Retina (tissue), 1 donor: ENCODE measurements at places on chromosomes 7 and 10.

DNA sequence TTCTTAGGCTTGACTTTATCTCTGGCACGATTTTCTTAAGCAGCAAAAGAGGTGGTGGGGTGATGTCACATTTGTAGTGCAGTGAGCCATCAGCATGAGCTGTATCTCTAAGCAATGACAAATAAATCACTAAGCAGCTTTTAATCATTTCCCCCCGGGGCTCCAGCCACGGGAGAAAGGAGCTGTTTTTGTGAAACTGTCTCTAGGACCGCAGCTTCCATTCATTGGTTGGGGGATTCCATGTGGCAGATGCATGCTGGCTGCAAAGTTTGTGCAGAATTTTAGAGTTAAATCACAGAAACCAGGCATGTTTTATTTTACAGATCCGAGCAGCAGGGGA, 464 bp downstream of the KIAA1217 start:
- DNase-seq = no peak

GRCh38 chr7:256981-257646, 32.9 kb upstream of the FOXL3 start:
- DNase-seq = no peak

- DNase-seq = no peak
Measured at GRCh38 chr10:3825244-3825643, 40.2 kb upstream of the KLF6 start.

GRCh38 chr10:69831231-69831855, 29.6 kb downstream of the COL13A1 start:
- no peak for DNase-seq

GRCh38 chr7:99789441-99790070, 5.6 kb upstream of the CYP3A4 start:
- DNase-seq = no peak

- no peak for DNase-seq
Measured at GRCh38 chr7:73351447-73352167, 23.6 kb downstream of the FKBP6 start.

GRCh38 chr7:921071-921461, 33.4 kb downstream of the ADAP1 start:
- DNase-seq = no peak

DNA sequence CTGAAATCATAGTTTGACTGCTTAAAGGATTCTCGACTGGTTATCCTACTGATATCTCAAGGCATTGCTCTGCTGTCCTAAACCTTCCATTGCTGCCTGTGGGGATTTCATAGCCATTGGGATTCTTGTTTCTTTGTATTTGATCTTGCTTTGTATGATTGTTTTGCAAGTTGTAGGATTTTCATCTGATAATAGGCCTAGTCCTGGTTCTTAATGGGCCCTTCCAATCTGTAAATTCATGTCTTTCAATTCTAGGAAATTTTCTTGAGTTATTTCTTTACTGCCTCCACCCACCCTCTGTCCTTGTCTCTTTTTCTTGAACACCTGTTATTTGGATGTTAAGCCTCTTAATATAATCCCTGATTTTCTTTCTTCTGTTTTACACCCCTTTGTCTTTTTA, 72.2 kb downstream of the LANCL2 start:
- DNase-seq = no peak

GRCh38 chr10:6423413-6424170, 156.5 kb downstream of the PRKCQ start:
- DNase-seq = no peak

DNA sequence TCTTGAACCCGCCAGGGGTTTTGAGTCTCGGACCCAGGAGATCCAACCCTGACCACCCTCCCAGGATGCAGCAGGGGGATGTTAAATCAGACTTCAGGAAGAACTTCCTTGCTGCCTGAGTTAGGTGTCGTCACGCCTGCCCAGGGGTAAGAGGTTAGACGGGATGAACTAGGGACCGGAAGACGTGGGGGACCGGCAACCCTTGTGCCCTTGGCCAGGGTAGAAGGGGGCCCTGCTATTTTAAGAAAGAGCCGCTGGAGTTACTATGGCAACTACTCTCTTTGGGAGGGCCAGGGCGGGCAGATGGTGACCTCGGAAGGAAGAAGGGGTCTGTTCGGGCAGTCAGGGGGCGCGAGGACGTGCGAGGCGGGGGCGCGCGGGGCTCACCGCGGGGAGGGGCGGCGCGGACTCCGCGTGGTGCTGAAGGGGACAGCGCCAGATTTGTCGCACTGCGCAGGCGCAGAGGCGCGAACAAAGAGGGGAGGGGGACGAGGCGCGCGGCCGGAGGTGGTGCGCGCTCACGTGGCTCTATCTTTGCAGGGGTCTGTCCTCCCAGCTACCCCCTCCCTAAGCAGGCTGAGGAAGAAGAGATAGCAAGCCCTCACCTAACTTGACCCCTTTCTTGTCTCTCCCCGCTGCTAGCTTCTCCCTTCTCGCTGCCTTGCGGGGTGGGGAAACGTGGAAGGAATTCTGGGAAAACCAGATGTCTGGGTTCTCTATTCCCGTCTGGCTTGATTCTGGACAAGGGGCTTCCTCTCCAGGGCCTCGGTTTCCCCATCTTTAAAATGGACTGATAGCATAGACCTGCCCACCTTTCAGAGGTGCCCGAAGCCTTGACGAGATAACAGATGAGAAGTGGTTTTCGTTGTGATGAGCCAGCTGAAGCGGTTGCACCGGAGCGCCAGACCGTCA, 940 bp upstream of the PSD start:
- DNase-seq = peak; percentile 91

- no peak for DNase-seq
Measured at GRCh38 chr10:19451356-19451755, 364.9 kb upstream of the PLXDC2 start.

DNA sequence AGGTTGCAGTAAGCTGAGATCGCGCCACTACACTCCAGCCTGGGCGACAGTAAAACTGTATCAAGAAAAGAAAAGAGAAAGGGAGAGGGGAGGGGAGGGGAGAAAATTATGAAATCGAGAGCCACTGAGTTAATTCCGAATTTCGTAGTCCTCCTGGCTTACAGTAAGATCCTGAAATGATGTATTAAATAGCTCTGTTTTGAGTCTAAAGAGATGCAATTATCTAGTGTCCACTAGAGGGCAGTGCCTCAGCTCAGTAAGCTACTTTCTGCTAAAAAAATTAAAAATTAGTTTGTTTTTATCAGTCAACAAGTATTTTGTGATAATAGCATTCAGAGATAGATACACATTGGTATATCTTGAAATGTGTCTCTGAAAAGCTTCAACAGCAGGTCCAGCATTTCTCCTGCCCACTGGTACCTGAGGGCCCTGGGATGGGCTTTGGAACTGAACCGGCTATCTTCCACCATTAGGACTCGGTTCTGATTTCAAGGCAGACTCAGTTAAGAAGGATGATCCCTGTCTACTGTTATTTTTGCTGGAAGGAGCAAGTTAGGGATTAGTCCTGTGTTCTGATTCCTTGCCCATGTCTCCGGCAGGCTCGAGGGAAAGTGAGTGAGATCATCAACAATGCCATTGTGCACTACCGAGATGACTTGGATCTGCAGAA, 19.5 kb downstream of the TSPAN33 start:
- peak; percentile 52 for DNase-seq

- no peak for DNase-seq
Measured at GRCh38 chr10:12504628-12505027, 155.3 kb downstream of the CAMK1D start.

- no peak for DNase-seq
Measured at GRCh38 chr10:37821237-37821636, 36.2 kb downstream of the ZNF248 start.

DNA sequence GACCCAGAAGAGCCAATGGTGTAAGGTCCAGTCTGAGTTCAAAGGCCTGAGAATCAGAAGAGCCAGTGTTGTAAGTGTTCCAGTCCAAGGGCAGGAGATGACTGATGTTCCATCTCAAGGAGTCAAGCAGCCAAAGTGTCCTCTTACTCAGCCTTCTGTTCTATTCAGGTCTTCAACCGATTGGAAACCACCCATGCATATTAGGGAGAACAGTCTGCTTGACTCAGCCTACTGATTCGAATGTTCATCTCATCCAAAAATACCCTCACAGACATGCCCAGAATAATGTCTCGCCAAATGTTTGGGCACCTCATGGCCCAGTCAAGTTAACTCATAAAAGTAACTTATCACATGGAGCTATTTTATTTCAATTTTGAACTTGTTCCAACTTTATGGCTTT, 2.9 kb upstream of the WDFY4 start:
- DNase-seq = no peak

GRCh38 chr7:134823400-134823799, 44.0 kb downstream of the CALD1 start:
- no peak for DNase-seq

- DNase-seq = no peak
Measured at GRCh38 chr7:157977306-157977705, 610.3 kb downstream of the PTPRN2 start.

DNA sequence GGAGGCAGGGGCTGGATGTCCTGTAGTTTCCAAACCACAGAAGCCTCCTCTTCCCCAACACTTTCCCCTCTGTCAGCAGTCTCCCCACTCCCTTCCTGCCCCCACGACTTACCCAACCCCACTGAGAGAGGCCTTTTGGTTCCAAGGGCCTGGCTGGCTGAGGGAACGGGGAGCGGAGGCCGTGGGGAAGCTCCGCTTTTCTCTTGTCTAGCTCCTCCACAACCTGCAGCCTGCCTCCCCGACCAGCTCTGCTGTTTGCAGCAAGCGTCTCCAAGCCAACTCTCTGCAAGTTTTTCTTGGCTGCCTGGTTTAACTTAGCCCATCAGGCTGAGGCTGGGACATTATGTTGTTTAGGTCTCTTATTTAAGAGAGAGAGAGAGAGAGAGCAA, 126.8 kb downstream of the NEURL1 start:
- DNase-seq = no peak

DNA sequence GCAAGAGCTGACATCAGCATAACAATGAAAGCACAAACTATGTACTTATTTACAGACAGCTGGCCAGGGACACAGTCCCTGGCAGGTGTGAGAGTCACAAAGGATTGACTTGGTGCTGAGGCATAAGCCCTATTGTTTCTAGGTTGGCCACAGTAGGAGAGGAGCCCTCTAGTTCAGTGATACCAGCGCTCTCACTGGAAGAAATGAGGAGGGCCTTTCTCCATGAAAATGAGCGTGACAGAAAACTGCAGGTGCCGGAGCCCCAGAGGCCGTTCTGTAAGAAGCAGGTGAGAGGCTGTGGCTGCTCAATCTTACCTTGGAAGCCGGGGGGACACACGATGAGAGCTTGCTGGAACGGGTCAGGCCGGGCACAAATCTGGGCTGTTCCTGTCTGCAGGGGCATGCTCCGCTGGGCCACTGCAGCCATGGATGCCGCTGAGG, 90.5 kb downstream of the CLEC2L start:
- DNase-seq = no peak

DNA sequence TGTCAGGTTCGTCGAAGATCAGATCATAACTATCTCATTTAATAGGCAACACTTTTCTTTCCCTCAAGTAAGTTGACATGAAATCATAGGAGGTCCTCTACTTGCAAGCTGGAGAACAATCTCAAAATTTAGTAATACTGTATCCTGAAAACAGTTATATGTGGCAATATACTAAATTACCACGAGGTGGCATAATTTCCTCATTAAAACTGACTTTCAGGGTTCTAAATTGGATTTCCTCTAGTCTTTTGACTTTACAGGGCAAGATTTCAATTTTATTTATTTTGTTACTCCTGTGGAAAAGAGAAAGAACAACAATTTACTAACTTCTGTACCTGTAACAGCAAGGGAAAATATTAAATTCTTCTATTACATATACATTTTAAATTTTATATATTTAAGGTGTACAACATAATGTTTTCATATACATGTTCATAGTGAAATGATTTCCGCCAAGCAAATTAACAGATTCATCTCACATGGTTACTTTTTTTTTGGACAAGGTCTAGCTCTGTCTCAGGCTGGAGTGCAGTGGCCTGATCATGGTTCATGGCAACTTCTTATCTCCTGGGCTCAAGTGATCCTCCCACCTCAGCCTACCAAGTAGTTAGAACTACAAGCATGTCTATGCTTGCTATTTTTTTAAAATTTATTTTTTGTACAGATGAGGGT, 53.4 kb upstream of the CYP2C18 start:
- DNase-seq = peak; percentile 2

- DNase-seq = peak; percentile 21
Measured at GRCh38 chr7:9718071-9718661, 1255.5 kb upstream of the PHF14 start.

GRCh38 chr7:44566680-44567079, 7.0 kb downstream of the DDX56 start:
- no peak for DNase-seq

DNA sequence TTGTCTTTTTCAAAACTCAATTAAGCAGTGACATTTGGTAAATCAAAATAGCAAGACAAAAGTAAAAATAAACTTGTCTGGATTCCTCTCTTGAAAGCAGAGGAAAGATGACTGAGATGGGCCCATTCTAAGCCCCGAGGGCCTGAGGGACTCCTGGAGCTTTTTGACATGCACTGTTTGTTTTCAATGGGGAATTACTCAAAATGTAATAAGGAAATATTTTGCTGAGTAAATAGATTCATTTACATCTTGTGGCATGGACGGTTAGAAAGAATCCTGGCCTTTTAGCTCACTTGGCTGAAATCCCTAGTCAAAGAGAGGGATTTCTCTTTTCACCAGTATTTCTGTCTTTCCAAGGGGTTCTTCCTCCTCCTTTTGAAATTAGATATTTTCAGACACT, 108.0 kb downstream of the MKX start:
- no peak for DNase-seq

GRCh38 chr10:72114706-72115450, 26.5 kb upstream of the SPOCK2 start:
- no peak for DNase-seq

GRCh38 chr10:34670081-34670480, 145.0 kb downstream of the PARD3 start:
- no peak for DNase-seq

DNA sequence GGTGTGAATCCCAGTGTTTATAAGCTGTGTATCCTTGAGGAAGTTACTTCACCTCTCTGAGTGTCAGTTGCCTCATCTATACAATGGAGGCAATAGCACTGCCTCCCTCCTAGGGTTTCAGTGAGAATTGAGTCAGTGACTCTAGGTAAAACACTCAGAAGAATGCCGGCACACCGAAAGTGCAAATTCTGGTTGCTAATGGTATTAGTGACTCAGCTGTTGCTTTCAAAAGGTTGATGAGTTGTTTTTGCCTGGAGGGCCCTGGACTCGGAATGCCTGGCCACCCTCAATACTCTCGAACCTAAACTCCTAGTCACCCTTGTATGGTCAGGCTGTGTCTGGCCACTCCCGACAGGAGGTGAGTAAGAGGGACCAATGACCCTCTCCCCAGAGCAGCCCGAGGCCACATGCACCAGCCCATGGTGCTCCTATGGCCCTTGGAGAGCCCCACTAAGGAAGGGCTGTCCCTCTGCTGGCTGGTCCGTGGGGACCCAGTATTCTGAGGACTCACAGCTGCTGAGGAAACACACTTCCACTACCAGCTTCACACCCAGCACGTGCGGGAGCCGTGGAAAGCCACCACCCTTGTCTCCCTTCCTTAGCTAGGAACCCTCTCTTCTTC, 60.2 kb downstream of the CALML3 start:
- no peak for DNase-seq

- no peak for DNase-seq
Measured at GRCh38 chr10:60031664-60032063, 125.3 kb upstream of the CCDC6 start.

GRCh38 chr10:111973306-111973705, 210.3 kb downstream of the GPAM start:
- DNase-seq = no peak

GRCh38 chr10:107631876-107632275, 467.4 kb upstream of the SORCS1 start:
- no peak for DNase-seq
